ENCODE measurements at places on chromosomes 11 and 22.

- DNase-seq: no peak
Observed at GRCh38 chr11:36280531-36280930, 8.7 kb downstream of the COMMD9 start.

DNA sequence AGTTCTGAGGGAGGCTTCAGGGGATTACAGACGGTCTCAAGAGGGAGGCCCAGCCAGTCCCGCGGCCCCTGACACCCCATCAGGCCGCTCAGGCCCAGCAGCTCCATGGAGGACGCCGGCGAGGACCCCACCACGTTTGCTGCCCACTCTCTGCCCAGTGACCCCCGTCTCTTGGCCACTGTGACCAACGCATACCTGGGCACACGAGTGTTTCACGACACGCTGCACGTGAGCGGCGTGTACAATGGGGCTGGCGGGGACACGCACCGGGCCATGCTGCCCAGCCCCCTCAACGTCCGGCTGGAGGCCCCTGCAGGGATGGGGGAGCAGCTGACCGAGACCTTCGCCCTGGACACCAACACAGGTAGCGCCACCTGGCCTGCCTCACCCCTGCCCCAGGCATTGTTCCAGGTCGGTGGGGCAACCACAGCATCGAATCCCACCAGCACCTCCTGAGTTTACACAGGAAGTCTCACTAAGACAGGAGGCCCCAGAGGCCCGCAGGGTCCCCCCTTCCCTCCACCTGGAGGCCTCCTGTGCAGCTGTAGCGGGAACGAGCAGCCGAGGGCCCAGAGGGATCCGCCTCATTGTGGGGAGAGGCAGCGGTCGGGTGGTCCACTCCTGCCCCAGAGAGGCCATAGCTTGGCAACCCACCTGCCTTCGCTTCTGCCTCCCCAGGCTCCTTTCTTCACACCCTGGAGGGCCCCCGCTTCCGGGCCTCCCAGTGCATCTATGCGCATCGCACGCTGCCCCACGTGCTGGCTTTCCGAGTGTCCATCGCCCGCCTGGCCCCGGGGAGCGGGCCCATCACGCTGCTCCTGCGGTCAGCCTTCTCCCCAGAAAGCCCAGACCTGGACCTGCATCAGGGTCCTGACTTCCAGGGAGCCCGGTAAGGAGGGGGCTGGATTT lies 1.0 kb downstream of the PGGHG start:
- no peak for DNase-seq

GRCh38 chr22:46560696-46561295 lies 23.4 kb upstream of the CELSR1 start:
- no peak for DNase-seq

DNA sequence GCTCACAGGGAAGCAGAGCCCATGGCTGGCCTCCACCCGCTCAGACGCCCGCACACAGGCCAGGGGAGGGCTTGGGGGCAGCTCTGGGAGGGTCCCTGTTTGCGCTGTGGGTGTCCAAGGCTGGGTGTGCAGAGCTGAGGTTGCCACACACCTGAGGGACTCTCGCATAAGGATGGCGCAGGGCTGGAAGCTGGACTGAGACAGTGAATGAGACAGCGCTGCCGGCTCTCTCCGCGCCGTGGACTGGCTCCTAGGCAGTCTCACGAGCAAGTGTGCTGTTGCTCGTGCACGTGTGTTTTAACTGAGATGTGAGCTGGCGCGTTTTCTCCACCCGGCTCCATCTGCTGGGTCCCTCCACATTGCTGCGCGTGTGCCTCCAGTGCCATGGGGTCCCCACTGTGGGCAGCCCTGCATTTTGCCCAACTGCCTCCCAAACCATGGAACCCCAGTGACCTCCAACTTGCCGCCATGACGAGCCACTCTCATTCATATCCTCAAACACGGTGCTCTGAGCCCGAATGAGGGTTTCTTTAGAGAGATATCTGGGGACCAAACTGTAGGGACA lies 4.2 kb upstream of the BID start:
- no peak for DNase-seq

DNA sequence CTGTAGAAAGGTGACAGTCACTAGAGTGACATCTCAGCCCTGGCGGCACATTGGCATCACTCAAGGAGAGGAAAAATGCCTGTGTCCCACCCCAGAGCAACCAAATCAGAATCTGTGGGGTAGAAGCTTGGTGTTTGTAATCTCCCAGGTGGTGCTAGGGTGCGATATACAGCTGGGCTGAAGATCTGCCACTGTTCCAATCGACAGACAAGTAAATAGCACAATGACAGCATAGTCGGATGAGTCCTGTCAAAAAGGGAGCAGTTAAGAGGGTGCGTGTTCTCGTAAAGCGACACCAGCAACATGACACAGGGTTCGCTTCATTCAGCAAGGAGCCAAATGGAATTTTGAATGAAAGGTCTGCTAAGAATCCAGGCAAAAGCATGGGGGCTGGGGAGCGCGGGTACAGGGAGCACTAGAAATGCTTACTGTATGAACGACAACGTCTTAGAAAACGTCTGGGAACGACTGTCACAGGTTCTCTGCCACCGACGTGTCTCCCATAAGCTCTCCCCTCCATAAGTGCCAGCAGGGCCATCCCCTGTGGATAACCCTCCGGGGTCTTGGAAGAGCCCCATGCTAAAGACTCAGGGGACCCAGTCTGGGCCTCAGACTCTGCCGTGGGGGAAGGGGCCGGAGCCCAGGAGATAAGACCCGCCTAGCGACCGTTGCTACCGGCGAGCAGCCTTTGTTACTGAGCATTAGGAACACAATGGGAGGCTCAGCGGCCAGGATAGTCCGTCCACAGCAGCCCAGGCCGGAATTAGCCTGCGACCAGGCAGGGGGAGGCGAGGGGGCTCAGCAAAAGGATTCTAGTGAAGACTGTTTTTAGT lies 20.8 kb downstream of the ADA2 start:
- DNase-seq: peak; percentile 90

- DNase-seq: no peak
Observed at GRCh38 chr11:72072348-72072747, 8.0 kb downstream of the NUMA1 start.

- no peak for DNase-seq
Observed at GRCh38 chr22:47172771-47173534, 410.5 kb downstream of the TBC1D22A start.

DNA sequence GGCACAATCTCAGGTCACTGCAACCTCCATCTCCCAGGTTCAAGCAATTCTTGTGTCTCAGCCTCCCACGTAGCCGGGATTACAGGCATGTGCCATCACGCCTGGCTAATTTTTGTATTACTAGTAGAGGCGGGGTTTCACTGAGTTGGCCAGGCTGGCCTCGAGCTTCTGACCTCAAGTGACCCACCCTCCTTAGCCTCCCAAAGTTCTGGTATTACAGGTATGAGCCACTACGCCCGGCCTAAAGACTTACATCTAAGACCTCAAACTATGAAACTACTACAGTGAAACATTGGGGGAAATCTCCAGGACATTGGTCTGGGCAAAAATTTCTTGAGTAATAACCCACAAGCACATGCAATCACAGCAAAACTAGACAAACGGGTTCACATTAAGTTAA lies 13.8 kb upstream of the FAM181B start:
- no peak for DNase-seq

DNA sequence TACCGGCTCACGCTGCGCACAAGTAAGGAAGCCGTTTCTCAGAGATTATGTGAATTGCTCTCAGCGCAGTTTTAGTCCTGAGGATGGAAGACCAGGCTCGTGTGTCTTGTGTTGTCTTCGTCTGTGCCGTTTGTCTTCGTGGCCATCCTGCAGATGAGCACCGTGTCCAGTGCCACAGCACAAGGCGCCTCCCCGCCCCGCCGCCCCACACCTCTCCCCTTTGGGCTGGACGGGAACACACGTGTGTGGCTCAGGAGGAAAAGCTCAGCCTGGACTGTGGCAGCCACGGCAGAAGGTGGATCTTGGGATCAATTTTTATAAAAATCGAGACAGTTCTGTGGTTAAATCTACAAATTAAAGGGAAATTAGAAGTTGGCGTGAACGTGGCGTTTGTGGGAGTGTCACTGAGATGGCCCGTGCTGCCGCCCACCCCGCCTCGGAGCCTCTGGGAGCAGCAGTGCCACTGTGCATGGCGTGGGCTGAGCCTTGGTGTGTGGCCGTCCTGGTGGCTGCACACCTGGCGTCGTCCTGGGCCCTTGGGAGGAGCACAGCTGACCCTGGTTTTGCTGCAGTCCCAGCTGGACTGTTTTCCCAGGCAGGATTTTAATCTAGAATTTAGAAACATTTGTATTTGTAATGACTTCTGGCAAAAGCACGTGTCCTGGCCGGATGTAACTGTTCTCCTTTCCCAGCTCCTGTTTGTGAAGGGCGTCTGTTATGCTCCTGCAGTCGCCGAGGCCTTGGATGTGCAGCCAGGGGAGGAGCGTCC lies 25.8 kb downstream of the MUC6 start:
- no peak for DNase-seq

DNA sequence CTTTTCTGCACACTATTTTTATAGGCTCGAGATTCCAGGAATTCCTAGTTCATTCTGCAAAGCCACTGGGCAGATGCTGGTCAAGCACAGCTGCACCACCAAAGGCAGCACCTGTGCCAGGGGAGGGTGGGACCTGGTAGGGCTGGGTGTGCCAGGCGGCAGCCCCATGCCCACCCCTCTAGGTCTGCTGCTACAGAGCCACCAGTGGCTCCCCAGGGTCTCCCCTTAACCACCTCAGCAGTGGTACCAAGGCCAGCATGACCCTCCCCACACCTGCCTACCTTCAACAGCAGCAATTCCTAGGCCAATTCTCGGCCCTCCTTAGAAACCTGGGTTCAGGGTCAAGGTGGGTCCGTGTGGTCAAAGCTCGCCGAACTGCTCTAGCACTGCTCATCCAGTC lies 39.5 kb downstream of the PHF21B start:
- DNase-seq: no peak

- DNase-seq: no peak
Observed at GRCh38 chr11:60064111-60064510, 7.6 kb downstream of the MS4A3 start.

DNA sequence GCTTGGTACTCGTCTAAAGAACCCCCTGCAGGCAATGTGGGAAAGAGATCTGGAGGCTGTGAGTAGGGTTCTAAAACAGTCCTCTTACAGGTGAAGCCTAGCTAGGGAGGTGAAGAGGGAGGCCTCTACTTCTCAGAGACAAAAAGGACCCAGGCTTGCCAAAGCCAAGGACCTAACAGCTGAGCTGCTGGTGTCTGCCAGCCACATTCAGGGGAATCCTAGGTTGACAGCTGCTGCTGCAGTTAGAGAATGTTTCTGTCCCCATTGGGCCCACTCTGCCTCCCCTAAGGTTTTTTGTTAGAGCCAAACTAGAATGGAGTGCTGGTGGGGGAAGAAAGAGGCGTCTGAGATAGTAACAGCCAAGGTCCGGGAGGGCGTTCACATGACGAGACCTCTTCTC lies 26.6 kb upstream of the TLCD5 start:
- no peak for DNase-seq

GRCh38 chr11:14742849-14743559 lies 99.4 kb downstream of the PDE3B start:
- DNase-seq: no peak

- DNase-seq: no peak
Observed at GRCh38 chr22:39408807-39409206, 9.2 kb downstream of the TAB1 start.

DNA sequence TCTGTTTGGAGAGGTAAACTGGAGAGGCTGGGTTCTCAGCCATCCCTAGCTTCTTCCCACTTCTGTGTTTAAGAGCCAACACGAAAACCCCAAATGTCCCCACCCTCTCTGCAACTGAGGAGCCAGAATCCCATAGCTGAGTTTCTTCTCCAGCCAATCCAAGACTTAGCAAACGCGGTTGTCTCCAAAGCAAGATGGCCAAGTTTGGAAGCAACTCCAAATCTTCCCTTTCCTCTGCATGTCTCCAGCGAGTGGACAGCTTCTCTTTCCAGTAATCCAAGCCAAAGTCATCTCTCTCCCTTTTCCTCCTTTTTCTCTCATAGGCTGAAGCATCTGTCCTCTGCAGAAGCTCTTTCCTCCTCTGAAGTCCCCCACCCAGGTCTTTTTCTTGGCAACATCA lies 539.2 kb downstream of the MIAT start:
- no peak for DNase-seq

DNA sequence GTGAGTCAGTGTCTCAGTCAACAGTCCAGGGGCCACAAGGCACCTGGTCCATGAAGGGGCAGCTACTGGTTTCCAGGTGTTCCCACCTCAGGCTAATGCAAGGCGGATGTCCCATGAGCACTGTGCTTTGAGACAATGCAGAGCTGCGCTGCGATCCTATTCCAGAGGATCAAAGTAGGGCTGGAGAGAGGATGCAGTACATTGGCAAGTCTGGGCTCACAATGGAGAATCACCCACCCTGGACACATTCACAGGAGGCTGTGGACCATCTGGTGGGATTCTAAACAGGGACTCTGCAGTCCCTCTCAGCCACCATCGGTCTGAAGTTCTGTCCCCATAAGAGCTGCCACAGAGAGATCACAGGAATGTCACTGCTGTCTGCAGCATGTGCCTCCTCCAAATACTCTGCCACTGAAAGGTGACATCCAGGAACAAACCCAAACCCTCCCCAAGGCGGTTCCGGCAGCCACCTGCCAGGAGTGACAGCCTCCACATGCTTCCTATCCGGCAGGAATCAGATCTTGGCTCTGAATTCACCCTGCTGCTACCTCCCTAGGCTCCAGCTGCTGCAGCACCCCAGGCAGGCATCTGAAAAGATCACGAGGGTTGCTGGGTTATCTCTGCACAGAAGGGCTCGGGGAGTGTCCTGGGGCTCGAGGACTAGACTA lies 45.3 kb upstream of the SERPIND1 start:
- DNase-seq: no peak

- DNase-seq: no peak
Observed at GRCh38 chr11:35146074-35146521, 7.1 kb downstream of the CD44 start.

GRCh38 chr22:49193901-49194465 lies 633.7 kb downstream of the BRD1 start:
- DNase-seq: no peak

DNA sequence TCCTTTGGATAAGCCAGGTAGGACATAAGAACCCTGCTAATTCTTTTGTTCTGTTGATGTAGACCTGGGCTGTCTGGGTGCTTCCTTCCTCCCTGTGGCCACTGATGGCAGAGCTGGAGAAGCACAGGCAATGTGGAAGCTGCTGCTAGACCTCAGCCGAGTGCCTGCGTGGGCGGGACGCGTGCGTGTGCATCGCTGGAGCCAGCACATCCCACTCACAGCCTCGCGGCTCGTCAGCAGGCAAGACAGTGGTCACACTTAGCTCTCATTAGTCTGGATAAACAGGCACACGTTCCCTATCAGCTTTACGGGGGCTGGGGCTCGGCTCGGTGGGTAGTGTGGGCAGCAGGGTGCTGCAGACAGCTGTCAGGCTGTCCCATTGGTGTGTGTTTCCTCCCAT lies 155.7 kb downstream of the GRIK4 start:
- DNase-seq: no peak

GRCh38 chr22:38861170-38861876 lies 10.7 kb downstream of the CBX6 start:
- DNase-seq: no peak

GRCh38 chr22:35212009-35212408 lies 45.3 kb upstream of the HMGXB4 start:
- DNase-seq: no peak

GRCh38 chr11:131924457-131925201 lies 554.2 kb downstream of the NTM start:
- no peak for DNase-seq

- no peak for DNase-seq
Observed at GRCh38 chr11:103862094-103862801, 174.2 kb upstream of the DDI1 start.

- no peak for DNase-seq
Observed at GRCh38 chr22:19449422-19449767, 1.9 kb upstream of the C22orf39 start.

Data from neuronal stem cell (in vitro differentiated cells).